COR-L47 (cell line): ENCODE measurements at places on chromosomes 7 and 10.

GRCh38 chr10:115948465-115948864 lies 324.5 kb downstream of the GFRA1 start:
- DNase-seq, result no peak

GRCh38 chr10:62735464-62736167 lies 68.9 kb upstream of the ADO start:
- no peak for DNase-seq

DNA sequence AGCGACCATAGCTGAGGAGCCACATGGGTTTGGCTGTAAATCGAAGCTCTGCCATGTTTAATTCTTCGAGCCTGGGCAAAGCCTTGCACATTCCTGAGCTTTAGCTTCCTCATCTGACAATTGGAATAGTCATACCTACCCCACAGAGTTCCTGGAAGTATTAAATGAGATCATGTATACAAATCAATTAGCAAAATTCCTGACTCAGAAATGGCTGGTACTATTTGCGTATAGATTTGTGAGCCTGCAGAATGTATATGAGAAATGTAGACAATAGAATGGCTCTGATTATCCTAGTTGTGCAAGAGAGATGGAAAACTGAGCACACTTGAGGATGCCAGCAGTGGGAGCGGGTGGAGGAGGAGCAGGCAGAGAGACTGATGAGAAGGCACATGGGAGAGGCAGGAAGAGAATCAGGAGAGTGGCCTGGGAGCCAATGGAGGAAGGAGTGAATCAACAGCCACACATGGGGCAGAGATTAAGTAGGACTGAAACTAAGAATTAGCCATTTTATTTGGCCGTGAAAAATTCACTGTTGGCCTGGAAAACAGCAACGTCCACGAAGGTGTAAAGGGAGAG lies 128.0 kb upstream of the C1GALT1 start:
- no peak for DNase-seq

GRCh38 chr7:27889800-27890199 lies 149.8 kb downstream of the TAX1BP1 start:
- DNase-seq, result no peak
